ENCODE measurements at places on chromosomes 13 and 19.

- DNase-seq: no peak
Measured at GRCh38 chr19:19746286-19747213, 13.6 kb upstream of the ZNF14 start.

GRCh38 chr13:85497652-85498051, 301.6 kb downstream of the SLITRK6 start:
- no peak for DNase-seq

DNA sequence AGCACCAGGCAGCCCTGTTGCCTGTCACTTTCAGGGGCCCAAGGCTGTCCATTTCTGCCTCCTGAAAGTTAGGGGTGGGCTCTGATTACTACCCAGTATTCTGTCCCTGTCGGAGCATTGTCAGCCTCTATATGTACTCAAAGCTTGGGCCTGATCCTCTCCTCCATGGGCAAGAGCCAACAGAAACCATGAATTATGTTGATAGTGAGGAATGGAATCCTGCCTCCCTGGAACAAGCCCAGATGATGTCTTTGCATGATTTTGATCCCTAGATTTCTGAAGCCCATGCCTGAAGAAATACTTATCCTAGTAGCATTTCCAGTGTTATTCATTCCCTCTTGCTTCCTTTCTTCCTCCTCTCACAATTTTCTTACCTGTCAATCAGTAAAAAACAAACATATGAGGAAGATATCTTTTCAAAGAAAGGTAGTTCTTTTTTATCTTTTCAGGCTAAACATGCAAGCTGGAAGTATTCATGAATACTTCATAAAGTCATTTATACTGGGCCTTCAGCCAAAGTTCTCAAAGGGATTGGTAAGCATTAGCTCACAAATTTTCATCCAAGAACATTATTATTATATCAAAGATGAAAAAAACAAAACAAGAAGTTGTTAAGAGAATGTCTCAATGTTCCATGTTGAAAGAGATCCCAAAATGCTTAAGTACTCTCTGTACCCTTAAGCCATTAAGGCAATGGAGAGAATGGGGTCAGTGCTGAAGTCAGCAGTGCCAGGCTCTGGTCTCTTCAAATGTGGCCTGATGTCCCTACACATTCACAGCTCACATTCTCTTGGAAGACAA, 171.7 kb downstream of the NHLRC3 start:
- no peak for DNase-seq

DNA sequence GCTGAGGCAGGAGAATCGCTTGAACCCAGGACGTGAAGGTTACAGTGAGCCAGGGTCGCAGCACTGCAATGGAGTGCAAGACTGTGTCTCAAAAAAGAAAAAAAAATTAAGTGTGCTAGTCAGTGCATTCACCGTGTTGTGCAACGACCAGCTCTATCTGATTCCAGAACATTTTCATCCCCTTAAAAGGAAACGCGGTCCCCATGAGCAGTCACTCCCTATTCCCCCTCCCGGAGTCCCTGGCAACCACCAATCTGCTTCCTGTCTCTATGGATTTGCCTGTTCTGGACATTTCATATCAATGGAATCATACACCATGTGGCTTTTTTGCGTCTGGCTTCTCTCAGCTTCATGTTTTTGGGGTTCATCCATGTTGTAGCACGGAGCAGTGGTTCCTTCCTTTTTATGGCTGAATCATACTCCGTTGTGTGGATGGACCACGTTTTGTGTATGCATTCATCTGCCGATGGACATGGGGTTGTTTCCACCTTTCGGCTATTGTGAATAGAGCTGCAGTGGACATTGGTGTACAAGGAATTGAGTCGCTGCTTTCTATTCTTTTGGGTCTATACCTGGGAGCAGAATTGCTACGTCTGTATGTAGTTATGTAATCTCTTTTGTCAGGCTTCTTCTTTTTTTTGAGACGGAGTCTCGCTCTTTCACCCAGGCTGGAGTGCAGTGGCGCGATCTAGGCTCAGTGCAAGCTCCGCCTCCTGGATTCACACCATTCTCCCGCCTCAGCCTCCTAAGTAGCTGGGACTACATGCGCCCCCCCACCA, 19.8 kb downstream of the MYO9B start:
- DNase-seq: no peak
